KG1 (cell line): ENCODE measurements at places on chromosomes 7 and 10.

DNA sequence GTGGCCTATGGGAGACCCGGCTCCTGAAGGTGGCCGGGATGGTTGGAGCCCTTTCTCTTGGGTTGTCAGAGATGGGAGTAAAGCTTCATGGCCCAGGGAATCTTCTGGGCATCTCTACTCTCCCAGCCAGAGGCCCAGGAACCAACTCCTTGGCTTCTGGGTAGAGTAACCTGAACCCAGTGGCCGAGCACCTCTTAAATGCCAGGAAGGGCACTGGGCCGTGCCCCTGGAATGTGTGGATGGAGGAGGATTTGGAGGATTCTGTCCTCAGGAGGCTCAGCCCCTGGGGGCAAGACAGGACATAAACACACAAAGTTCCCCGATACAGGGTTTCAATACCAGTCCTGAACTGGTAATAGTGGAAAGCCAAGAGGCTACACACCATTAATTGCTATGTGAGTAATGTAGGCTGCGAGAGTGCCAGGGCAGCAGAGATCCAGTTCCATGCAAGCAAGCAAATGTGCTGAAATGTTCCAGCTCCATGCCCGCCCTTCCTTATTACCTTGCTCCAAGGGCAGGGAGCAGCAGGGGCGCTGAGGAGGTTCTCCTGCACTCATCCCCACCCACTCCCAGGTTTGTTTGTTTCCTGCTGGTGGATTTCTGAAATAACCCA is 1.2 kb downstream of the PALD1 start:
- no peak for DNase-seq

DNA sequence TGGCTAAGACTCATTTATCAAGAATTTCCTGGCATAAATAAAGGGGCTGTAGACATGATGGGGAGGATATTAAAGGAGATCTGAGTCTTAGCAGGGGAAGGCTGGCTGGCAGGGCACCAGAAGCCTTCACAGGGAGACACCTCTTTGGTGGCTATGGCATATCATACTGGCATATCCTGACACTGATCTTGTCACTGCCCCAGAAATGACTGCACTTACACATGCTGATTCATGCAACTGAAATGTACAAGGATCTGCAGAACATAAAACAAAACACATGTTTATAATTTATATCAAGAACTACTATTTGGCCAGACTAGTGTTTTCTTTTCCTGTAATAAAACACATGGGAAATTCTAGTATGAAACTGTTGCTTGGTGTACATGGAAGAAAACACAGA is 5.5 kb upstream of the LIPN start:
- DNase-seq: no peak

DNA sequence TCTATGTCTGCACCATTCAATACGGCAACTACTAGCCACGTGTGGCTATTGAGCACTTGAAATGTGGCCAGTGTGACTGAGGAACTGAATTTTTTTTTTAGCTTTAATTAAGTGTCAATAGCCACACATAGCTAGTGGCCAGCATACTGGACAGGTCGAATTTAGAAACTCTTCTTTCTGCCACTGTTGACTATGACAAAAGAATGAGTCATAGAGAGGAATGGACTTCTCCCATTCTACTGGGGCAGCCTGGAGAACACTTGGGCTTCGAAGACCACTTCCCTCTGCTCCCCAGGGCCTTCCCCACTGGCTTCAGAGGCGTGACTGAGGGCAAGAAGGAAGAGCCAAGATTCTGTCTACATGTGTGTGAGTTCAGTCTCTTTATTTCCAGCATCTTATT is 137.5 kb downstream of the SNX10 start:
- DNase-seq: no peak

DNA sequence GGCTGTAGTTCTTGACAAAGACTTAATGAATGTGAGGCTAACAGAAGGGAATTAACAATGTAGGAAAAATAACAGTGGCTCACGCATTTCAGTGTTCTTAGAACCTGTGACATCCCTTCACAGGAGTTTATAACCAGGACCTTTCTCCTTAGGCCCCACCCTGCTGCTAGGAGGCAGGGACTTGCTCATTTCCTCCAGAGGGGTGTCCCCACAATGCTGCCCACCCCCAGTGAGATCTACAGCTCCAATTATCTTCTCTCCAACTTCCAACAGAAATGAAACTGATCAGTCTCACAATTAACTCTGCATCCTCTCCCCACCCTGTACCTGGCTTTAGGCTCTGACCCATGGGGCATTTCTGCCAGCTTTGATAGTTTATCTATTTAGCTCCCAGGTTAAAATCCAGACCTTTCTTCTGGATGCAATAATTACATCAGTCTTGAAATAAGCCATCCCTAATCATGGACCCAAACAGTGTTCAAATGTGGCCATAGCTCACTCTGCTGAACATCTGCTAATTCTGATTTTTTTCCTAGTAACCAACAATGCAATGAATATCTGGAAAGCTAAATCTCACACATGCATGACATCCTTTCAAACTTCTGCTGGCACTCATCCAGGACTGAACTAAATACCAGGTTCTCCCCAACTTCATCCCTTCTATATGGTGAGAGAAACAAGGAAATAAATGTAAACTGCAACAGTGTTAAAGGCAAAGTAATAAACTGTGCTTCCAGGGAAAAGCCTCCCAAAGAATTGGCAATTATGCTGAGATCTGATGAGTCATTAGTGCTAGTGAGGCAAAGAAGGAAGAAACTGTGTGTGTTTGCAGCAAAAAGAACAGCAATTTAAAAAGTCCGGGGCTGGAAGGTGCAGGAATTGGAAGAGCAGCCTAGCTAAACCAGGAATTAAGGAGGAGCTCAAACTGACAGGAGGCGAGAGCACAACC is 64.6 kb downstream of the HERPUD2 start:
- no peak for DNase-seq

DNA sequence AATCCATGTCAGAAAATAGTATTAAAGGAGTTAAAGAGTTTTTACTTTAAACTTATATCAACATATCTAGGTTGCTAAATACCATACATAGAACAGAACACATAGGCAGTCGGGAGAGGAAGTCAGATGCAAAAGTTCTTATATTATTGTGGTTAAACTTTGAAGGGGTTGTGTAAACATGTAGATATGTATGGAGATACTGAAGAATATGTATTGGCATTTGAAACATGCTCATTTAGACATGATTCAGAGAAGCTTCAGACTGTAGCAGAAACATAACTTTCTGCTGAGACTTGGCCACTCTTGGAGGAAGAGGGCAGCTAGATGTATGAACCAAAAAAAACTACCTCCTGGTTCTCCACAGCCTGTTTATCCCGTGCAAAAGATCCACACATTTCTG is 103.5 kb upstream of the FERD3L start:
- DNase-seq: no peak

DNA sequence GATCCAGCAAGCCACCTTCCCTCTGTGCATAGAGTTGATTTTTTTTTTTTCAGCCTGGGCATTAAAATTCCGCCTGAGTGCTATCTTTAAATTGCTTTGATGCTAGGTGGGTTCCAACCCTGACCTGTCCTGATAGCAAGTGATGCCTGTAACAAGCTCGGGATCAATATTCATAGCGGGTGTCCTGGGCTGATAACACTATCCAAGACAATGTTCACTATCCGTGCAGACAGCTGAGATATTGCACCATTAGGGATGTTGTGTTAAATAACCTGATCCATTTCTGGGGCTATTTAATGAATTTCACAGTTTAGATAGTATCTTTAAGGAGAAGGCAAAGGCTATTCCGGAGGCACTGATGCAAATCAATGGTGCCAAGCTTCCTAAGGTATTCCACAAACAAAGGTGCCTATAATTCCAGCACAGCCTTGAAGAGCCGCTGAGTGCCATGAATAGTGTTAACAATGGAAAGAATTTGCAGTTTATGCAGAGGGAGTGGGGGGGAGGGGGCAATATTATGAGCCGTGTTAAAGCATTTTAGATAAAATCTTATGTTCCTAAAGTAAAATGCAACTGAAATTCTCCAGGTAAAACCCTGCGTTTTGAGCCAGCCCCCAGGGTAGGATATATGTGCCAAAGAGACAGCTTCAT is 4.2 kb upstream of the NKX1-2 start:
- no peak for DNase-seq

DNA sequence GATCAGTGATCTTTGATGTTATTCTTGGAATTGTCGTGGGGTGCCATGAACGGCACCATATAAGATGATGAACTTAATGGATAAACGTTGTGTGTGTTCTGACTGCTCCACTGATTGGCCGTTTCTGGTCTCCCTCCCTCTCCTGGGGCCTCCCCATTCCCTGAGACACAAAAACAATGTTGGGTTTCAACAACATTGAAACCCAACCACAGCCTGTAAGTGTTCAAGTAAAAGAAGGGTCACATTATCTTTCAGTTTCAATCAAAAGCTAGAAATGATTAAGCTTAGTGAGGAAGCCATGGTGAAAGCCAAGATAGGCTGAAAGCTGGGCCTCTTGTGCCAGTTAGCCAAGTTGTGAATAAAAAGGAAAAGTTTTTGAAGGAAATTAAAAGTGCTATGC is 19.5 kb downstream of the EN2 start:
- DNase-seq: no peak

- no peak for DNase-seq
Measured at GRCh38 chr7:96055717-96056116, 266.2 kb downstream of the SLC25A13 start.
